ENCODE measurements at places on chromosomes 7 and 10. TPM values are rescaled to one million over a fixed set of nuclear protein-coding genes. Genes with fewer than 3 reads are reported as not detected.

Gene CNPY1
- not detected for total RNA-seq

Gene CACUL1
- 12.1 TPM for total RNA-seq

Gene CALHM1
- total RNA-seq, result not detected

Gene KIAA1549
- total RNA-seq, result 5.7 TPM

Gene PRSS2
- total RNA-seq, result not detected

Gene ALDH18A1
- total RNA-seq, result 49.3 TPM

Gene CPXM2
- not detected for total RNA-seq

Gene SLC16A12
- total RNA-seq, result 0.05 TPM

Gene SPACDR
- 0.68 TPM for total RNA-seq

Gene NEUROG3
- total RNA-seq, result not detected
